T-helper 2 cell (primary cell): ENCODE measurements at places on chromosomes 4 and X.

- no peak for DNase-seq
Measured at GRCh38 chrX:51976503-51976902, 83.1 kb downstream of the MAGED1 start.

GRCh38 chr4:102862016-102862415 is 6.8 kb upstream of the CISD2 start:
- DNase-seq, result no peak

GRCh38 chr4:62457356-62457755 is 1257.2 kb downstream of the ADGRL3 start:
- no peak for DNase-seq

GRCh38 chr4:38493066-38493465 is 170.9 kb upstream of the KLF3 start:
- no peak for DNase-seq

DNA sequence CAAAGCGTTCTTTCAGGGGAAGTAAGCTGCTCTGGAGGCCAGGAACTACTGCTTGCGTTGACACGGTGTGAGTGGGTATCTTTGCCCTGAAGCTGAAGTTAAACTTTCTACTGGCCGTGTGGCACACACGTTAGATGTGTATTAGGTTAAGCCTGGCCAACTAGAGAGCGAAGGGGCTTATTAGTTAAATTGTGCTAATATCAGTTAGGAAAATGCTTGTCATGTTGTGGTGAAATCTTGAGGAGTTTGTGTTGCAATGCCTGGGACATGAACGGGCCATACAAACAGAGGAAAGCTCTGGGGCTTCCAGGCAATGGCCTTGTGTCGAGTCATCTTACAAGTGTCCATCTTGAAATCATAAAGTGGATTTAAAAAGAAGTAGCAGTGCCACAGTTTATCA is 62.6 kb downstream of the NSUN7 start:
- no peak for DNase-seq

DNA sequence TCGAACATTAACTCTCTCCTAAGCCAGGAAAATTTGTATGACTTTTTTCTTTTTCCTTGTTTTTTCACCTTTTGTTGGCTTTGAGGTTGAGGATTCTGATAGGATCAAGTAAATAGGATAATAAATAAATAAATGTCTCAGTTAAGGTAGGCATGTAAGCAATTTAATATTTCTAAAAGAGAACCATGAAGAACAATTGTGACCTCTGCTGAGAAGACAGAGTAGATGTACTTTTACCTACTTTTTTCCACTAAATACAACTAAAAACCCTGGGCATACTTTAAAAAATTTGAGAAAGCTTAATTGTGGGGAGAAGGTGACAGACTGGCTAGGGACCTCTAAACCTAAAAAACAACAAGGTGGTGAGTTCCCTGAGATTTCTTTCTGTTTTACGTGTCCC is 31.6 kb upstream of the CLNK start:
- DNase-seq, result no peak
